ENCODE measurements at places on chromosomes 12 and 14.

DNA sequence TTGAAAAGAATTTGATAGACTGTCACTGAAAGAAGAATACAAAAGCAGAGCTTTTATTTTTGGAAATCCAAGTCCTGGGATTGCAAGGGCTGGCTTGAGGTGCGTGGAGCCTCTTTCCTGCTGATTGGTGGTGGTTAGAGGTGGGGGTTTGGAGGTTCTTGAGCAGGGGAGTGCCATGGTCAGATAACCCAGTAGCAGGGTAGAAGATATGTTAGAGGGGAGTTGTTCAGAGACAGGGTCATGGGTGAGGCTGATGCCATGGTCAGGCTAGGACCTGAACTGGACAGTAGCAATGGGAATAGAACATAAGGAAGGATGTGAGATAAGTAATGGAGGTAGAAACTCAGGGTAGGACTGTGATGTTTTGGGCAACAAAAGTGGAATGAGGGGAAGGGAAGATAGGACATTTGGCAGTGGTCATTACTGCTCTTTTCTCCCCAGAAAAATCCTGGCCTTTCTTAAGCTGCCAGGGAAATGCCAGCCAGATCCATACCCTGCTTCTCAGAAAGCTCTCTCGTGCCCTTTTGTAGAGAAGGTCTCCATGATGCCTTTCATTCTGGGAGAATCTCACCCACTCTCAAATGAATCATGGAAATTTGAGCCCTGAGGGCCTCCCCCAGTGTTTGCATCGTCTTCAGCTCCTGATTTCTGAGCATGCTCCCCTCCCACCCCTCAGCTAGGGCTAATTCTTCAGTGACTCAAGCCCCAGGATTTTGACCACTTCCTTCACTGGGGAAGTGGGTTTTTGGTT is 9.5 kb downstream of the EMP1 start:
- DNase-seq, result peak; percentile 57

GRCh38 chr12:111406474-111407376 is 1.0 kb downstream of the SH2B3 start:
- DNase-seq, result peak; percentile 68

GRCh38 chr12:127282786-127283565 is 984.0 kb upstream of the TMEM132C start:
- DNase-seq, result no peak

GRCh38 chr14:56414236-56414635 is 165.4 kb upstream of the TMEM260 start:
- no peak for DNase-seq

GRCh38 chr12:85630851-85631250 is 205.4 kb downstream of the RASSF9 start:
- no peak for DNase-seq

- no peak for DNase-seq
Observed at GRCh38 chr14:75554482-75554881, 23.9 kb upstream of the FLVCR2 start.

DNA sequence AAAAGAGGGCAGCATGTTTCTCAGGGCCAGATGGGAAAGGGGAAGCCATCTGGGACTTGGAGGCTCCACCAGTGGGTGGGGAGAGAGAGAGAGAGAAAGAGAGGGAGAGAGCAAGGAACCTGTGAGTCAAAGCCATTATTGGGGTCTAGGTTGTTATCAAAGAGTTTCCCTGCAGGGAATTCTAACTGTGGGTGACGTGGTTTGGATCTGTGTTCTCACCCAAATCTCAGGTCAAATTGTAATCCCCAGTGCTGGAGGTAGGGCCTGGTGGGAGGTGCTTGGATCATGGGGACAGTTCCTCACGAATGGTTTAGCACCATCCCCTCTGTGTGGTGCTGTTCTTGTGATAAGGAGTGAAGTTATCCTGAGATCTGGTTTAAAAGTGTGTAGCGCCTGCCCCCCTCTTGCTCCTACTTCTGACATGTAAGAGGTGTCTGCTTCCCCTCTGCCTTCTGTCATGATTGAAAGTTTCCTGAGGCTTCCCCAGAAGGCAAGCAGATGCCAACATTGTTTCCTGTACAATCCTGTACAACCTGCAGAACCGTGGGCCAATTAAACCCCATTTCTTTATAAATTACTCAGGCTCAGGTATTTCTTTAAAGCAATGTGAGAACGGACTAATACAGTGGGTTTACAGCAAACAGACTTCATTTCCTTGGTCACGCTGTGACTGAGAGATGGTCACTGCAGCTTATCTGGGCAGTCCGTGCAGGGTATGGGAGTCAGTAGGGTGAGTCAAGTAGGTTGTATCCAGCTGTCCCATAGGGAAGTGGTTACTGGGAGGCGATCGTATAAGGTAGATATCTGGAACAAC is 52.4 kb downstream of the CCDC91 start:
- no peak for DNase-seq

DNA sequence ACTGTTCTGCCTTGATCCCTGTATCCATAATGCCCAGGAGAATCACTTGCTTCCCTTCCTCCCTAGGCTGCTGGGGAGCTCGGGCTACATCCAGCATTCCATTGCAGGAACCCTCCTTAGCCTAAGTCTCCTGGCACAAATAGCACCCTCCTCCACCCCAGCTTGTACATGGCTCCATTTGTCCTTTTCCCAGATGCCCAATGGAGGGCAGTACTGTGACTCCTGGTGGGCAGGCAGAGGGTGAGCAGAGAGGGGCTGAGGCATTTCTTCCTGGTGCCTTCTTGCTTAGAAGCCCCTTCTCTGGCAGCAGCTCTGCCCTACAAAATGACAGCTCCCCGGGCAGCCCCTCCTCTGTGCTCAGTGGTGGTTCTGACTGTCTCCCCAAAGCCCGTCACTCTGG is 86.5 kb downstream of the RBM19 start:
- no peak for DNase-seq

Measured in activated naive CD8-positive, alpha-beta T cell treated with anti-CD3 and anti-CD28 coated beads, Interleukin-2, amount 50 U/mL, for 24 hours (primary cell).